ENCODE measurements at places on chromosomes 2 and 18.

- no peak for DNase-seq
Observed at GRCh38 chr18:67977067-67977616, 460.6 kb upstream of the DSEL start.

GRCh38 chr18:36809590-36810381 lies 19.0 kb downstream of the TPGS2 start:
- DNase-seq = peak; percentile 54

- DNase-seq = no peak
Observed at GRCh38 chr2:224786848-224787247, 70.7 kb upstream of the CCDC195 start.

- no peak for DNase-seq
Observed at GRCh38 chr2:22055784-22056620, 932.2 kb downstream of the TDRD15 start.

DNA sequence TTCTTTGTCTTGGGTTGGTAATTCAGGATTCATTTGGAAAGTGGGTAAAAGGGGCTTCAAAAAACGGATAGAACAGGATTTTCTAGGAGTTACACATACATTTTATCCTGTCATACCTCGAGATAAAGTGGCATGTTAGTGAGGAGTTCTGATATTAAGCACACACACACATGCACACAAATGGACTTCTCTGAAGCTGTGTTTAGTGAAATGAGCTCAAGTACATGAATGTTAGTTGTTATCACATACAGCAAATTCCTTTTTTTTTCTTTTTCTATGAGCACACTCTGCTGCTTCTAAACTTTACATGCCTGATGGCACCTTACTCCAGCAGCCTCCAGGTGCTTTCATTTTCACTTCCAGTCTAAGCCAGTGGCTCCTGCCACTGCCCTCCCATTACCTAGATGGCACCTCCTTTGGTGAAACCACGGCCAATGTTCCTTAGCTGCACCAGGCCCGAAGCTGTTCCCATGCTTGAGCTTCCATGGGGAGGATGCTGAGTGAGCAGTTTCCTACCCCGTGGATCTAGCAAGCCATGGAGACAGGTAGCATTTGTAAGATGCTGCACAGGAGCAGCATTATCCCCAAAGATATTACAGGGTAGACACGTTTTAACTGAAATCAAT lies 49.7 kb downstream of the STAT1 start:
- no peak for DNase-seq

- DNase-seq = no peak
Observed at GRCh38 chr2:64145714-64146113, 1.5 kb upstream of the PELI1 start.

- no peak for DNase-seq
Observed at GRCh38 chr2:232061265-232061664, 99.8 kb downstream of the DIS3L2 start.

GRCh38 chr2:42960002-42960841 lies 167.8 kb upstream of the HAAO start:
- DNase-seq = no peak

DNA sequence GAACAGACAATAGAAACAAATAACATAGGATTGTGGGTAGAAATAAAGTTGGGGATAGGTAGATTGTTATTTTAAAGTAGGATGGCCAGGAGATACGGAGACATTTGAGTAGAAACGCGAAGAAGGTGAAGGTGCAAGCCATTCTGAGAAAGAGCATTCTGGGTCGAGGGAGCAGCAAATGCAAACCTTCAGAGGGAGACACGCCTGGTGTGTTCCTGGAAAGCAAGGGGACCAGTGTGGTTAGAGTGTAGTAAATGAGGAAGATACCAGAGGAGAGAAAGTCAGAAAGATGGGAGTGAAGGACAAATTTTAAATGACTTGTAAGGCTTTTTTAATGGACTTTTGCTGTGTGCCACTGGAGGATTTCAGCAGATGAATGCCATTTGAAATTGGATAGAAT lies 1.7 kb downstream of the CYP20A1 start:
- DNase-seq = no peak

- DNase-seq = peak; percentile 85
Observed at GRCh38 chr2:84022810-84023431, 436.2 kb downstream of the SUCLG1 start.

DNA sequence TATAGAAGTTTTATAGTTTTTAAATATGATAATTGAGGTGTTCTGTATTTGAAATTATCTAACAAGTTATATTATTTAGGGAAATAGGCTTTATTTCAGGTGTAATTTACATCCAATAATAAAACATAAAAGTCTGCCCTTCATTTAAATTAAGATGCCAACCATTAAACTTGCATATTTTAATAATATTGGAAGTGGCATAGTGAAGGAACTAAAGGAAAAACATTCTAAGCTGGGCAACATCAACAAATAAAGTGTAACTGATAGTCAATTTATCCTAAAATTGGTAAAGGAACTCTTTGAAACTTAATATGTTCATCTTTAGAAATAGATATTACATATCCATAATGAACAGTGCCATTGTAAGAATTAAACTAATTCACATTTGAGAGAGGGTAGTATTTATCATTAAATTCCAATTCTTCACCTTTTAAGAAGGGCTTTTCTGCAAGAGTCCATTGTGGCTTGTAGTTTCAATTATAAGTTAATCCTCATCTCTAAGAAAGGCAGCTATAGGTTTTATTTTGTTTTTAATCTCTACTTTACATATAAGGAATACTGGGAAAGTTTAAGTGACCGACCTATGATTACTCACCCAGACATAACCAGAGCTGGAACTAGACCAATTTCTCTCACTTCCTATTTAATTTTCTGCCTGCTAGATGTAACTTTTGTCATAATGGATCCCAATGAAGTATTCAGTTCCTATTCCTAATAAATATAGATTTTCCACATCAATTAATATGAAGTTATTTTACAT lies 401.6 kb downstream of the XIRP2 start:
- no peak for DNase-seq

DNA sequence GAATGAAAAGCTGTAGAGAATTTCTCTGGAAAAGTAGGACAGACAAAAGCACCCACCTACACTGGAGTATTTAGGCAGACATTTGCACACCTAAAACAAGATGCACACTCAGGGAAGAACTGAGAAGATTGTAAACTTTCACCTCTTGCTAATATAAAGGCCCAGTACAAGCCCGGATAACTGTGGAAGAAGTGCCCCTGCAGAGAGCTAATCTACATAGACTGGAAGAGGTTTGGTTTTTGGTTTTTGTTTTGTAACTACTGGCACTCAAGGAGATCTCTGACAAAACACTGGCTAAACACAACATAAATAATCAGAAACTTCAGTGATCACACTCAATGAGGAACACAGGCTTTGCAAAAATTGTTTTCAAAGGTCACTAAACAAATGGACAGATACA lies 782.2 kb upstream of the SLC8A1 start:
- no peak for DNase-seq

- no peak for DNase-seq
Observed at GRCh38 chr2:59249441-59250306, 1008.5 kb upstream of the FANCL start.

GRCh38 chr2:174738841-174739240 lies 25.4 kb downstream of the CHRNA1 start:
- DNase-seq = no peak

GRCh38 chr2:188518381-188518780 lies 226.7 kb downstream of the GULP1 start:
- DNase-seq = no peak

DNA sequence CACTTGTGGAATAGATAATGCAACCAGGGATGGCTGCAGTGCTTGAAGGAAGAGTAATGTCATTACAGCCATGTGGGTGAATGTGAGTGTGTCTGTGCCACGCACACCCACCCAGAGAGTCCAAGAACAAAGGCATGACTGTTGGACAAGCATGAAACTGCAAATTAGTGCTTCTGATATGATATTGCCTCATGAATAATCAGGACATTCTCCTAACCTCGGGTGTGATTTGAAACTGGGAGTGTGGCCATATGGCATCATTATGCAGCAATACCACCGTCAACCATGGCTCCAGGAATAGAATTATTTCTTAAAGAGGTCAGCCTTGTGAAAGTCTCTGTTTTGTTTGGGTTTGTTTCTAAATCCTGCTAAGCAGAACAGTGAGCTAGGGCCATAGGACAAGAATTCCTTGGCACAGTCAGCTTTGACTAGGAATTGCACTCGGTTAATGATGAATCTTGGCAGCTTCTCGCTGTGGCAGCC lies 678.0 kb upstream of the RAB6C start:
- DNase-seq = peak; percentile 7

GRCh38 chr18:72089432-72089831 lies 454.7 kb downstream of the CBLN2 start:
- DNase-seq = no peak

DNA sequence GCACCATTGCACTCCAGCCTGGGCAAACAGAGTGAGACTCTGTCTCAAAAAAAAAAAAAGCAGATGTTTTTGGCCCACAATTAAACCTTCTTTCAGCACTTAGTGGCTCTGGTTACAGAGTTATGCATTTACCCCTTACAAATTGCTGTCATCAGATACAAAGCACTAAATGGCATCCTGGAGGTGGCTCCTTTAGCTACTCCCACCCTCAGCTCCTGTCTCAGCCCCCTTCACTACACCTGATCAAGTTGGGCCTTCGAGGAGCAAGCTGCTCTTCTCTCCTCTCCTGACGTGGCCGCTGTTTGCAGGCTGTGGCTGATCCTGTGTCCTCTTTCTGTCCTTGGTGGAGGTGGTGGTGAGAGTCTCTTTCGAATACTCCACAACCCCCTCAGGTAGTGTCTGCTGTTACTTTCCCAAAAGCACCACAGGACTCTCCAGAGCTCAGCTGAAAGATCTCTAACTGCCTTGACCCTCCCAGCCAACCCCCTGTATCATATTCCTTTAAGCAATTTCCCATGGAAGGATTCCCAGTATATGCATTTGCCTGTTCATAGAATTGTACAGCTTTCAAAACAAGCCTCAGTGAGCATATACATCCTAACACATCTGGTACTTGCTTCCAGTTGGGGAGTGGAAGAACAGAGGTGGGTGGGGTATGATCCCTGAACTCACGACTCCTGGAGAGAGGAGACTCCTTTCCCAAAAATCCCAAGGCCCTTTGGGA lies 285.9 kb downstream of the CLIP4 start:
- DNase-seq = no peak

DNA sequence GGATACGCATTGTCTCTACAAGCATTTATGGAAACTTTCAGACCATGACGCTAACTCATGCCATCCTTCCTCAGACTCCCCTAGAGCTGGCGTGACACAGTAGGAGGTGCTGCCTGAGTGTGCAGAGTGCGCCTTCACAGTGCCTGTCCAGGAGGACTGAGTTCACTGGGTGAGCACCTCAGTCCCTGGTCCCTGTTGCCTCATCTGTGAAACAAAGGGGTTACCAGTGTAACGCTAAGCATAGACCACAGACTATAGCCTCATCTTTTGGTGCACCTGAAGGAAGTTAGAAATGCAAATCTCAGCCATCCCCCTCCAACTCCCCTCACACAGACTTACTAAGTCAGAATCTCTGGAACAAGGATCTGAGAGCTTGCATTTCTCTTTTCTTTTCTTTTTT lies 142.8 kb downstream of the TMEM17 start:
- DNase-seq = no peak

- no peak for DNase-seq
Observed at GRCh38 chr2:5975401-5975800, 283.2 kb downstream of the SOX11 start.

DNA sequence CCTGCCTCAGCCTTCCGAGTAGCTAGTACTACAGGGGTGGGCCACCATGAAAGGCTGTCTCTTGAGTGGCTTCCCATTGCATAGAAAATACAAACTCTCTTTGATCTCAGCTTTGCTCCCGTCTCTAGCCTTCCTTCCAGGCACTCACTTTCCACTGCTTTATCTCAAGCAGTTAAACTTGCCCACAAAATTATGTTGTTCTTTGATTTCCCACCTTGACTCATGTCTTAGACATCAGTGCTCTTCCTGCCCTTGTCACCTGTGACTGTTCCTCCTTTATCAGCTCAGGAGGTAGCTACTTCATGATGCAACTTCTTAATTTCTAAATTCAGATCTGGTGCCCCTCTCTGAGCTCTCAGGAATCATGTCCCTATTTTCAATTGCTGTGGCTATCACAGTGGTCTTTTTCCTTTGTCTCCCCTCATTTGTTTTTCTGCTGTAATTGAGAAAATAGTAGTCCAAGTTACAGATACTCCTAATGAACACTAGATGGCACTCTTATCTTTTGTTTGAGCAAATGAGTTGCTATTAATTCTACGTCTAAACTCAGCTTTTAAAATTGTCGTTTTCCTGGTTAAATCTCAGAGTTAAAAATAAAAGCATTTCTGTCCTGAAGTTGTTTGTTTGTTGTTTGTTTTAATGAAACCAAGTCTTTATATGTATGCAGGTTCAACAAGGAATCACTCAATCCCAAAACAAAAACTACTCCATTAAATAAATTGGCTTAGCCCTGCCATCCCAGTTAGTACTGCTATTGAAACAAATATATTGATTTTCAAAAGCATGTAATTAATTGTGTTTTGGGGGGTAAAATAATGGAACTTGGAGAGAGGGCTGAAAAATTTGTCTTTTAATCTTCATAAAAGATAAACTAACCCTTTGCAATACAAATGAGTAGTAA lies 46.9 kb upstream of the GREB1L start:
- DNase-seq = no peak

GRCh38 chr2:86541334-86541733 lies 21.9 kb downstream of the CHMP3 start:
- no peak for DNase-seq

GRCh38 chr2:163943403-163944346 lies 207.9 kb upstream of the FIGN start:
- DNase-seq = no peak

DNA sequence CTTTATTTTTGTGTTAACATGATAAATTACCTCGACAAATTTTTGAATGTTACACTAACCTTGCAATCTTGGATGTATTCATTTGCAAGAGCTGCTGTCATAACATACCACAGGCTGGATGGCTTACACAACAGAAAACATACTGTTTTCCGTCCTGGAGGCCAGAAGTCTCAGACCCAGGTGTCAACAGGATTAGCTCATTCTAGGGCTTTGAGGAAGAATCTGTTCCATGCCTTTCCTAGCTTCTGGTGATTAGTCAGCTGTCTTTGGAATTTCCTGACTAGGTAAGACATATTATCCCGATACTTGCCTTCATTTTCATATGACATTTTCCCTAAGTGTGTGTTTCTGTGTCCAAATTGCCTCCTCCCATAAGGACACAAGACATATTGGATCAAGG lies 188.6 kb upstream of the CDH19 start:
- no peak for DNase-seq

DNA sequence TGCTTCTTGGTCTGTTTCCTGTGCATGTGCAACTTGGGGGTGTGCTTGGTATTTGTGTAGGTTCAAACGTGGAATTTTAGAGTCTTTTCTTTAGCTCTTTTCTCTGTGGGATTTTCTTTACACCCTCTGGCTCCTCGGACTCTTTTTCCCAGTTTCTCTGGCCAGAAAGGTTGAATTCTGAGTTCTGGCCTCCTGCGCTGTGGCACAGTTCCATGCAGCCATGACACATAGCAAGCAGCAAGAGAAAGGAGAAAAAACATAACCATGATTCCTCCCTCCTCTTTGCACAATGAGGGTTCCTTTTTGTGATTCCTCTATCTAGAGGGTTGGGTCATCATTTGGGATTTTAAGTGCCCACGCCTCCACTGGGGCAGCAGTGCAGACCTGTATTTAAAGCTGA lies 33.8 kb downstream of the TMEM182 start:
- DNase-seq = no peak
